ENCODE measurements at places on chromosomes 13 and 19.

DNA sequence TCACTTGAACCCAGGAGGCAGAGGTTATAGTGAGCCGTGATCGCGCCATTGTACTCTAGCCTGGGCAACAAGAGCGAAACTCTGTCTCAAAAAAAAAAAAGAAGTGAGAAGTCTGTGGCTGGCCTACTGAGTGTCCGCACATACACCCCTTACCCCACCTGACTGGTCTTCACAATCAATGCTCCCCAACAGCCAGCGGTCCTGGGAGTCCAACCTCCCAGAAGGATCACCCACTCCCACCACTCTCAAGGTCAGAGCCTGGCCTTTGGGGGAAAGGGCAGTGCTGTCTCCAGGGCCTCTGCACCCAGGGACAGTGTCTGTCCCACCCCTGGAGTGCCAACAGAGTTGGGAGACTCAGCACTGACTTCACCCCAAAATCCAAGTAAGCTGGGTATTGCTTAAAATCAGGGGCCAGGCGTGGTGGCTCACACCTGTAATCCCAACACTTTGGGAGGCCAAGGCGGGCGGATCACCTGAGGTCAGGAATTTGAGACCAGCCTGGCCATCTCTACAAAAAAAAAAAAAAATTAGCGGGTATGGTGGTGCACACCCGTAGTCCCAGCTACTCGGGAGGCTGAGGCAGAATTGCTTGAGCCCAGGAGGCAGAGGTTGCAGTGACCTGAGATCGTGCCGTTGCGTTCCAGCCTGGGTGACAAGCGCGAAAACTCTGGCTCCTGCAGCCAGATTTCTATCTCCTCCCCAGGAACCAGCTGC is 2.3 kb upstream of the CD320 start:
- DNase-seq = no peak

GRCh38 chr19:47264629-47265028 is 8.3 kb downstream of the CCDC9 start:
- no peak for DNase-seq

DNA sequence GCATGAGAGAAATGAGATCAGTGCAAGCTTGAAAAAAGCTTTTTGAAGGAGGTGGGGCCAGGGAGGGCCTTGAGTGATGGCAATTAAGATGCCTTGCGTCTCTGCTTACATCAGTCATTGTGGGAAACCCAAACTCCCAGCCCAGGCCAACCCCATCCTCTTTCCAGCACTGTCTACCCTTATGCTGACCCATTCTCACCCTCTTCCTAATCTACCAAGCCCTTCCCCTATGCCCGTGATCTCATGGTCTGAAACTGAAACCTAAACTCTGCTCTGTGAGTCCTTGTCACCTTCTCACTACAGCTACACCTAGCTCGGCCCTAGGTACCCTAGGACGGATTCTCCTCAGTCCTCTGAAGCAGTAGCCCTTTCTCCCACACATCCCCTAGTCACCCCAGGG is 36.0 kb upstream of the SERP2 start:
- DNase-seq = no peak

DNA sequence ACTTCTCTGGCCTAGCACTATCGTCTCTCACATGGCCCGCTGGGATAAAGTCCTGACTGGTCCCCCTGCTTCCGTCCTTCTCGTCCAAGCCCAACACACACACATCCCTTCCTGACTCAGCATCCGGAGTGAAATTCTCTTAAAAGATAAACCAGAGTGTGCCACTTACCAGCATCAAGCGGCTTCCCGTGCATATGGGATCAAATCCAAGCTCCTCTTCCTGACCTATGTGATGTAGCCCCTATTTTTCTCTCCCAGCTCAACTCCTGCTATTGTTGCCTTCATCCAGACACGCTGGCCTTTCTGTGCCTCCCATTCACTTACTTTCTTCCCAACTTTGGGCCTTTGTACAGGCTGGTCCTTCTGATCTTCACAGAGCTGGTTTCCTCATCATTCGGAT is 530.4 kb downstream of the DIAPH3 start:
- DNase-seq = no peak

DNA sequence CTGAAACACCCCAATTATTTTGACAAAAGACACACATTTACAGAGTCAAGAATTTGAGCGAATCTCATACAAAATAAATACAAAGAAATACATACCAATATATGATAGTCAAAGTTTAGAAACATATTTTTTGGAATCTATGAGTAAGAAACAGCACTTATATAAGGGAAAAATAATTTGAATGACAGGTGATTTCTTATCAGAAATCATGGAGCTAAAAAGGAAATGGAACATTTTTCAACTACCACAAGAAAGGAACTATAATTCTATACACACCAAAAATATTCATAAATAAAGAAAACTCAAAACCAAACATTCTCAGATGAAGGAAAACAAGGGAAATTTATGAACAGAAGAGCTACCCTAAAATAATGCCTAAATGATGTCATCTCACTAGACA is 1226.6 kb downstream of the PCDH9 start:
- no peak for DNase-seq

DNA sequence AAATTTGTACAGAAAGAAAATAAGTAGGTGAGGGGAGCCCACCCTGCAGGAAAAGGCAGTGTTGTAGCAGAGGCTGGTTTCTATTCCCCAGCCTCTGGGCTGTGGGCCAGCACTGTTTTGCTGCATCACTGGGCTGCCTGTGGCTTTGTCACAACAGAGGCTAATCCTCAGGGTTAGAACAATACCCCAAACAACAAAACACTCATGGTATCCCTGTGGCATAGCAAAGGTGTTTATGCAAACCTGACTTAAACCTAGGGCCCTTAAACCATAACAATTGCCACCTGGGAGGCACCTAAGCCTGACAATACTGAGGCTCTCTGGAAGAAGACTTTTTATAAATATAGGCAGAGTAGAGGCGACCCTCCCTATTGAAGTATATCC is 314.7 kb downstream of the OLFM4 start:
- no peak for DNase-seq

GRCh38 chr19:3095441-3096191 is 1.5 kb downstream of the GNA11 start:
- peak; percentile 32 for DNase-seq
